ENCODE measurements at places on chromosomes 6 and 20. TPM values are rescaled to one million over a fixed set of nuclear protein-coding genes. Genes with fewer than 3 reads are reported as not detected.

The IPCEF1 gene
- total RNA-seq: 13.8 TPM

- H3K36me3 ChIP-seq: peaks cover 19% of the 10 kb centered on the region
- DNase-seq: peak; percentile 24
- H3K27me3 ChIP-seq: no peaks in the 10 kb centered on the region
- peaks cover 32% of the 10 kb centered on the region for H3K4me1 ChIP-seq
- H3K4me3 ChIP-seq: peak overlapping the region; percentile 69
- H3K27ac ChIP-seq: peak overlapping the region; percentile 82
Measured at GRCh38 chr6:157075549-157076450, 247.5 kb downstream of the TMEM242 start.

DNA sequence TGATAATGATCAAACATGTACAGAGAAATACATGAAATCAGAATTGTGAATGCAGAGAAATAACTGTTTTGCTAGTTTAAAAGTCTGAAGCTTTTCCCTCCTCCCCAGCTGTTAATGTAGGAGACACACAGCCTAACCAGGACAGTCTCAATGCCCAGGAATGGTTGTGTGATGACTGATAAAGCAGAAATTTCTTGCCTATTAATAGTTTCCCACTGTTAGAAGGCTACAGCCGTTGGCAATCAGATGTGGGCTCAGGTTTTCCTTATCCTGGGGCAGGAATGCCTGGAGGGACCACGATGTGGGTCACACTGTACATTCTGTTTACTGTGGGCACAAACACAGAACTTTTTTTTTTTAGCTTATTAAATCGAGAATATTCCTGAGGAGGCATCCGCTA is 1.9 kb downstream of the PPP1R3D start:
- H3K4me3 ChIP-seq: peak overlapping the region; percentile 80
- H3K4me1 ChIP-seq: peaks cover 38% of the 10 kb centered on the region
- H3K27me3 ChIP-seq: no peaks in the 10 kb centered on the region

DNA sequence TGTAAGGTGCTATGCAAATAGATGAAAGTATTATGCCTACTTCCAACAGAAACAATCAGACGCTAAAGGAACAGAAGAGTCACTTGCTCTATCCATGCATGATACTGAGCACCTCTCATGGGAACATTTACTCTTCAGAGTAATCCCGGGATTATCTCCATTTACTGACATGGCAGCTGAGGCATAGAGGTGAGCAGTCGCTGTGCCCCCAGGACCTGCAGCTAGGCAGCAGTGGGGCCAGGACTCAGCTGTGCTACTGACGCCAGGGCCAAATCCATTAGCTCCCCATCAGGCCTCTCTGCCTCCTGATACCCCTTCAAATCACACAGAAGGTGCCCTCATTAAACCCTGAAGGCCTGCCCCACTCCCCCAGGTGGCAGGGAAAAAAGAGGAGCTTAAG is 51.9 kb downstream of the TRAM2 start:
- H3K4me1 ChIP-seq: peaks cover 6% of the 10 kb centered on the region
- no peaks in the 10 kb centered on the region for H3K36me3 ChIP-seq
- H3K27me3 ChIP-seq: no peaks in the 10 kb centered on the region

The GABRR2 gene
- 0.70 TPM for total RNA-seq

DNA sequence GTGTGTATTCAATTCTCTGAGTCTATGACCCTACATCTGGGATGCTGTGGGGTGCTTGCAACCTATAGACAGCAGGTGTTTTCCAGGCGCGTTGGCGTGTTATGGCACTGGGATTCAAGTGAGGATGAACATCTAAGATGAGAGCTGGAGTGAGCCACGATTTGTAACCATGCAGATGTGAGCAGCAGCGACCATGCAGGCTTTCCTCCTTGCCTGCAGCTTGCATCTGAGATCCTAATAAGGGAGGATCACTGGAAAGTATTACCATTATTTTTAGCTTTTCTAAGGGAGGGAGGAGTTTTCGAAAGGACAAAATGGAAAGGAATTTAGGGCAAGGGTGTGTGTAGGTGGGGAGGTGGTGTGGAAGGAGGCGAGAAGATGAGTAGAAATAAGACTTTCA is 216.7 kb downstream of the ATXN1 start:
- DNase-seq: no peak
- peaks cover 26% of the 10 kb centered on the region for H3K36me3 ChIP-seq
- no peaks in the 10 kb centered on the region for H3K27me3 ChIP-seq
- H3K27ac ChIP-seq: no peak overlapping the region
- H3K4me1 ChIP-seq: peaks cover 24% of the 10 kb centered on the region

The EYS gene
- total RNA-seq: not detected

The TP53RK gene
- 18.3 TPM for total RNA-seq

The ASIP gene
- not detected for total RNA-seq

GRCh38 chr6:38262026-38262425 is 377.7 kb downstream of the BTBD9 start:
- no peak overlapping the region for H3K4me3 ChIP-seq
- H3K27ac ChIP-seq: no peak overlapping the region
- peaks cover 17% of the 10 kb centered on the region for H3K4me1 ChIP-seq
- DNase-seq: no peak
- H3K36me3 ChIP-seq: no peaks in the 10 kb centered on the region
- H3K27me3 ChIP-seq: no peaks in the 10 kb centered on the region

DNA sequence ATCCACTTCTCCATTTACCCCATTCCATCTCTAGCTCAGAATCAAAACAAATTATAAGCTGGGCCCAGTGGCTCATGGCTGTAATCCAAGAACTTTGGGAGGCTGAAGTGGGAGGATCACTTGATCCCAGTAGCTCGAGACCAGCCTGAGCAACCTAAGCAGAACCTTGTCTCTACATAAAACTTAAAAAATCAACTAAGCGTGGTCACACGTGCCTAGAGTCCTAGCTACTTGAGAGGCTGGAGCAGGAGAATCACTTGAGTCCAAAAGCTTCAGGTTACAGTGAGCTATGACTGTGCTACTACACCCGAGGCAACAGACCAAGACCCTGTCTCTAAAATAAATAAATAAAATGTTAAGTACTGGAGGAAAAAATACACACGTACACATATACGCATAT is 74.7 kb upstream of the RUNX2 start:
- H3K27me3 ChIP-seq: no peaks in the 10 kb centered on the region
- H3K4me1 ChIP-seq: peaks cover 2% of the 10 kb centered on the region
- no peaks in the 10 kb centered on the region for H3K36me3 ChIP-seq
- DNase-seq: no peak
- no peak overlapping the region for H3K4me3 ChIP-seq

DNA sequence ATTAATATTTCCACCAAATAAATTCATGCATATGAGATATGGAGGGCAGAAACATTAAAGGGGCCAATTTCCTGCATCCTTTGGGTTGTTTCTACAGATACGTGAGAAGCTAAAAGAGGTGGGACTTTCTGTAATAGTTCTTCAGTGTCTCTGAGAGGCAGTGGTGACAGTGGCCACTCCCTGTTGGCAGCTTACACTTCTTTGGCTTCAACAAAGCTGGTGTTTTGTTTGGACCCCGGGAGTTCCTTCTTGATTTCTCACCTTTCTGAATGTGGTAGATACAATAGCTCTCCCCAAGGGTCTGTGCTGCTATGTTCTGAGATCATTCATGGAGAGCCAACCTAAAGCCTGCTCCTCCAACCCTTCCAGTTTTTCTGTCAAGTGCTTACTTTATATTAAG is 7.8 kb downstream of the PLCB1 start:
- no peak overlapping the region for H3K27ac ChIP-seq
- peaks cover 6% of the 10 kb centered on the region for H3K4me1 ChIP-seq
- no peaks in the 10 kb centered on the region for H3K36me3 ChIP-seq
- H3K4me3 ChIP-seq: no peak overlapping the region
- H3K27me3 ChIP-seq: peaks cover 10% of the 10 kb centered on the region

- H3K27ac ChIP-seq: no peak overlapping the region
- H3K4me3 ChIP-seq: no peak overlapping the region
- H3K36me3 ChIP-seq: no peaks in the 10 kb centered on the region
- H3K27me3 ChIP-seq: peaks cover 3% of the 10 kb centered on the region
Measured at GRCh38 chr6:31922942-31923341, 4.6 kb upstream of the C2 start.

The SOD2 gene
- 84.8 TPM for total RNA-seq

The APOBEC2 gene
- total RNA-seq: not detected

- no peak for DNase-seq
- no peak overlapping the region for H3K4me3 ChIP-seq
- H3K27ac ChIP-seq: no peak overlapping the region
- no peaks in the 10 kb centered on the region for H3K36me3 ChIP-seq
Measured at GRCh38 chr6:119620846-119621555, 271.4 kb upstream of the MAN1A1 start.

DNA sequence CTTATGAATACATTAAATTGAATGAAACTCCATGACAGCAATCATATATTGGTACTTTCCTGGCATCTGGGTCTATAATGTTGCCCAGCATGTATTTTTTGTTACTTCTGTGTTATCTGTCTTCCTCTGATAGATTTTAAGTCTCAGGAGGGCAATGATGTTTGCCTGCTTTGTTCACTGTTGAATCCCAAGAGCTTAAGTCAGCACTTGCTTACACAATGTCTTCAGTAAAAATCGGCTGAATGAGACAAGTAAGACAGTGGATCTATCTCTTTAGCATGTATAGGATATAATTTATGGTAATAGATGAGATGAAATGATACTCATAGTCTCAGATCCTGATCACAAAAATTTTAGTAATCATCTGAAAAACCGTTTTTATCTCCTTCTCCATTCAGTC is 1034.9 kb upstream of the EPHA7 start:
- H3K4me1 ChIP-seq: no peaks in the 10 kb centered on the region
- no peak overlapping the region for H3K27ac ChIP-seq
- H3K36me3 ChIP-seq: no peaks in the 10 kb centered on the region

DNA sequence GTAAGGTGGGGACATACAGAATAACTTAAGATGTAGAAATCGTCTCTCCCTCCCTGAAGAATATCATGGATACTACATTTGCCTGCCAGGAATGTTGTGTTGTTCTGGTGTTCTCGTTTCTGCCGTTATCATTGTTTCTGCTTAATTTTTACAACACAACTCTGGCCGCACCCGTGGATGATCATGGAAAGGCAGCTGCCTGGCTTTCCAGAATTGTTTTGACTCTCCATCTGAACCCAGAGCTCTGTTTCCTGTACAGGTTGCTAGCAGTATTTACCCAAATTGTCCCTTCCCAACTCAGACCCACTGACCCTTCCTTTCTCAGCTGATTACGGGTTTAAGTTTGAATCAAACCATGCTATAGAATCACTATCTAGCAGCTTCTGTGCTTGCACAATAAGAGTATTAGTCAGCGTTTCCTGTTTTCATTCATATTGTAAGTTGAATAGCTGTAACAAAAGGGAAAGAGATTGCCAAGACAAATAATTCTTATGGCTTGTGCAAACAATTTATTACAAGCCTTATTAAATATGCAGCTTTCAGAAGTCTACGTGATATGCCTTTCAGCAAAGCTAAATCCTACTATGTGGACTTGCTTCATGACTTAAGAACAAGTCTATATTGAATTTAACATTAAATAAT is 139.0 kb downstream of the MTHFD1L start:
- H3K4me1 ChIP-seq: peaks cover 18% of the 10 kb centered on the region
- no peaks in the 10 kb centered on the region for H3K36me3 ChIP-seq
- no peaks in the 10 kb centered on the region for H3K27me3 ChIP-seq
- H3K27ac ChIP-seq: peak overlapping the region; percentile 64

The SASH1 gene
- 0.98 TPM for total RNA-seq
